NCI-H1436 (cell line): ENCODE measurements at places on chromosomes 3 and 15.

DNA sequence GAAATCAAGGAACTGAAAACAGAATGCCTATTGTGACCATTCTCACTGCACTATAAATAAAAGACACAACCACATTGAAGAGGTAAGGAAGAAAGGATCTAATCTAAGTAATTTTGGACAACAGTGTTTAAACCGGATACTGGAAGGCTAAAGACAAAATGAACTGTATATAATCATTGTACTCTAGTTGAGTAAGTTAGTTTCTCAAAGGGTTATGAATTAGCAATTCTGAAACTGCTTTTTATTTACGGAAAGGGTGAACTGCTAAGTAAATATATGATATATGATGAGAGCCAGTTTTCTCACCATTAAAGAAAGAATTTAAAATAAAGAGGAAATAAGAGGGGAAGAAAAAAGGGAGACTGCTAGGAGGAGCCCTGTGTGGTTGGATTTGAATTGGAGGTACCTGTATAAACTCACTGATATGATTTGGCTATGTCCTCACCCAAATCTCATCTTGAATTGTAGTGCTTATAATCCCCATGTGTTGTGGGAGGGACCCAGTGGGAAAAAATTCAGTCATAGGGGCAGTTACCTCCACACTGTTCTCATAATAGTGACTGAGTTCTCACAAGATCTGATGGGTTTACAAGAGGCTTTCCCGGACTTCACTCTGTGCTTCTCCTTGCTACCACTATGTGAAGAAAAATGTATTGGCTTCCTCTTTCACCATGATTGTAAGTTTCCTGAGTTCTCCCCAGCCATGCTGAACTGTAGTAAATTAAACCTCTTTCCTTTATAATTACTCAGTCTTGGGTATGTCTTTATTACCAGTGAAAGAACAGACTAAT lies 607.7 kb downstream of the PYDC2 start:
- no peak for DNase-seq

DNA sequence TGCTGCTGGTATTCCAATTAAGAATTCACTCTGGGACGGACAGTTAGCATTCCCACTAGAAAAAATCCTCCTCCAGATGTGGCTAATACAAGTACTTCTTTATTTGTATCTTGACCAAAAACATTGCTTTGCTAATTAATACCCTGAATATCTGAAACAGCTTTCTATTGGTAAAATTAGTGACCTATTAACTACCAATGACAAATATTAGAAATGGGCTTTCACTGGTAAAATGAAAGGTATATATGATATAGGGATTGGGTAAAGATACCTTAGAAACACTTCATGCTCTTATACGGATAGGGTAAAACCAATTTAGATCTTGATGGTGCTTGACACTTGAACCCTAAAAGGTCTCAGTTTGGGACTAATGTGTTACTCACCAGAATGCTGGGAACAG lies 52.3 kb downstream of the CRTAP start:
- no peak for DNase-seq

GRCh38 chr15:82587805-82588204 lies 47.5 kb upstream of the RPS17 start:
- DNase-seq: no peak

DNA sequence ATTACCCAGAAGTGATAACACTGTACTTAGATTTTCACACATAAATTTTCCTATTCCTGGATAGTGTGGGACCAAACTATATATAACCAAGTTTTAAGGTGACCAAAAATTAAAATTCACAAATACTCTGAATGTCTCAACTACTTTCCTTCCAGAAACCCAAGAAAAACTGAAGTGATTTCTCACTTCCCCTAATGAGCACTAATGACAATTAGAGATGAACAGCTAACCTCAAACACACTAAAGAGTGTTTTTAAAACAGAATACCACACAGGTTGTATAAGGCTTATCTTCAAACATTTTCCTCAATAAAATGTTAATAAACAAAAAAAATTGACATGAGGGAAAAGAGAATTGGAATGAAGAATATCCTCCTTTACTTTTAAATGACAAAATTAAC lies 188.2 kb downstream of the ZBTB20 start:
- DNase-seq: no peak

- DNase-seq: no peak
Measured at GRCh38 chr3:197709135-197709534, 27.6 kb downstream of the RUBCN start.

DNA sequence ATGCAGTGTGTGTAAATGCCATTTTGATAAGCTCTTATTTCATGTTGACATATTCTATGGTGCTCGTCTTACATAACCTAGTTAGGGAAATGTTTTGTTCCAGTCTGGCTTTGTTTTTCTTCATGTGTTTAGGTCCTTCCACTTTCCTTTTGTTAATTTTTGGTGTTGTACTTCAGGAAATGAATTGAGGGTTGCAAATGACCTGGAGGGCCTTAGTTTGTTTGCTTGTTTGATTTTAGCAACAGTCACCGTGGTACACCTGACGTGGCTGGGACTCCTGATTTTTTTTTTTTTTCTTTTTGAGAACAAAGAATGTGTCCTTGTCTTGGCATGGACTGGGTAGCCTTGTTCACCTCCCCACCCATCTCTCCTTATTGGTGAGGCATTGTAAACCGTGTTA lies 114.8 kb downstream of the IGF1R start:
- no peak for DNase-seq

- no peak for DNase-seq
Measured at GRCh38 chr3:13570391-13571194, 21.7 kb downstream of the FBLN2 start.

GRCh38 chr3:46671541-46672348 lies 21.7 kb downstream of the ALS2CL start:
- DNase-seq: no peak

GRCh38 chr3:42442640-42443039 lies 32.2 kb upstream of the LYZL4 start:
- no peak for DNase-seq

GRCh38 chr3:63230146-63230545 lies 48.0 kb upstream of the SYNPR start:
- DNase-seq: no peak

- DNase-seq: no peak
Measured at GRCh38 chr15:56242576-56243162, 1.0 kb downstream of the RFX7 start.

DNA sequence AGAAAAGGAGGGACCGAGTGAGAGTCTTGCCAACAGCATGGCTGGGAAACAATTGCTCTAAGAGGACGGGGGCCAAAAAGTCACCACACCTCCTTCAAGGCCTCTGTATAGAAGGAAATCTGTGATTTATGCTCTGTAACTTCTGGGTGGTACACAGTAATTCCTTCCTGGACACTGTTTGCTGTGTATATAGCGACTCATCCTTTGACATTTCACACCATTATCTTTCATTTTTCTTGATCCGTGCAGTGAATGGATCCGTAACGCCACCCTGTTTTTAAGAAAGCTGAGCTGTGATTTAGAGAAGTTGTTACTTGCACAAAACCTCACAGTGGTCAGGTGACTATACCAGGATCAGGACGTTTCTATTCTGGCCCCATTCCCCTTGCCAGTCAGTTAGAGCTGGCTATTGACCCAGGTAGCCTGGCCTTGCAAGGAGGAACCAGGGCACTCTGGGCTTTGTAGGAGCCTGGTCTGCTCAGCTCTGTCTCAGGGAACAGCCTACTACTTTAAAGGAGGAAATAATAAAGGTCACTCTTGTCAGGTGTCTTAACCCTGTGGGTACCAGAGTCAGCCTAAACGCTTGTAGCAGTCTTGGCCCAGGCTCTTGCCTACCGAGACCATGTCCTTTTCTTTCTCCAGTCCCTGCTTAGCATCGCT lies 86.5 kb upstream of the MYZAP start:
- DNase-seq: no peak

DNA sequence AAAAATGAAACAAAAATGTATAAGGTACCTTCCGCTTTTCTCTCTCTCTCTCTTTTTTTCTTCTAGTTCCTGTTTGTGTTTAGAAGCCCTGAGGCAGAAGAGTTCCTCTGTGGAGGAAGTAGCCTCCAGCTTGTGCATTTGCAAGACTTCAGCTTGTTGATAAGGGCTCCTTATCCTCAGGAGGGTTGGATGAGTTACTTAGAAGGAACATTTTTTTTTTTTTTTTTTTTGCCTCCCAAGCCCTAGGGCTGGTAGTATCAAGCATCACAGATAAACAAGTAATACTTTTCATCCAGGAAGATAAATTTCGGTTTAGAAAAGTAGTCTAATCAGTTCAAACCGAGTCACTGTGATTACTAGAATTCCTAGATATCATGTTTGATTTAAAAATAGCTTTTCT lies 91.0 kb upstream of the CBLB start:
- DNase-seq: no peak

DNA sequence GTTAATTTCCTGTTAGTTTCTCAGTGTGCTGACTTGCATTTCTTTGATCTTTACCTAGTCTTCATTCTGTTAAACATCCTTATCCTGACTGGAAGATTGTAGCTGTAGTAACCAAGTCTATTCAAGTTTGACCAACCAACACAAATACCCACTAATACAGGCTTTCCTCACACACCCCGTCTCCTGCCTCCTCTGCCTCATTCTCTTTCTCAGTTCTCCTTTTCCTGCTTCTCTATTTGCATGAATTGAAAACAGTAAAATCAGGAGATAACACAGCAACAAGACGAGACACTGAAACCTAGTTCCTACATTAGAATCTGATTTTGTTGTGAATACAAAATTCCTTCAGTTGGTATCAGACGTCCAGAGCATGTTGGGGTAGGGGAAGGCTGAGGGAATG lies 116.9 kb upstream of the ARPP21 start:
- DNase-seq: no peak

- DNase-seq: no peak
Measured at GRCh38 chr3:52784931-52785590, 7.7 kb downstream of the ITIH1 start.

- DNase-seq: no peak
Measured at GRCh38 chr3:187256051-187256616, 35.4 kb downstream of the MASP1 start.

DNA sequence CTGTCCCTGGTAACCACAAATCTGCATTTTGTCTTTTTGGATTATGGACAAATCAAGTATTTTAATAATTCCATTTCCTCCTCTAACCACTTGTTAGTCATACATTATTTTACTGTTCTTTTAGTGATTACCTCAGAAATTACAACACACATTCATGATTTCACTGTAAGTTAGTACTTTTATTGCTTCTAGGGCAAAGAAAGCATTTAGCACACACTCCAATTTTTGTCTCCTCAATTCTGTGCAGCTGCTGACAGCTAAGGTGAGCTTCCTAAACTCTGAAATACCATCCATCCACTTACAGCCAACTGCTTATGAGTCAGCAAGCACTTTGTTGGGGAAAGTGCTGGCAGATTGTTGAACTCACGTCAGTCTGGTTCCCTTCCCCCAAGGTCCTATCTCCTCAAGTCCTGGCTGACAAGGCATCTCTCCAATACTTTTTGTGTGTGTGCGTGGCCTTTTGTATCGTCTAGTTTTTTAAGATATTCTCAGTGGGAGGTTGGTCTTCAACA lies 49.4 kb upstream of the TNFAIP8L3 start:
- DNase-seq: no peak

GRCh38 chr3:117246771-117247555 lies 537.4 kb downstream of the TUSC7 start:
- no peak for DNase-seq

DNA sequence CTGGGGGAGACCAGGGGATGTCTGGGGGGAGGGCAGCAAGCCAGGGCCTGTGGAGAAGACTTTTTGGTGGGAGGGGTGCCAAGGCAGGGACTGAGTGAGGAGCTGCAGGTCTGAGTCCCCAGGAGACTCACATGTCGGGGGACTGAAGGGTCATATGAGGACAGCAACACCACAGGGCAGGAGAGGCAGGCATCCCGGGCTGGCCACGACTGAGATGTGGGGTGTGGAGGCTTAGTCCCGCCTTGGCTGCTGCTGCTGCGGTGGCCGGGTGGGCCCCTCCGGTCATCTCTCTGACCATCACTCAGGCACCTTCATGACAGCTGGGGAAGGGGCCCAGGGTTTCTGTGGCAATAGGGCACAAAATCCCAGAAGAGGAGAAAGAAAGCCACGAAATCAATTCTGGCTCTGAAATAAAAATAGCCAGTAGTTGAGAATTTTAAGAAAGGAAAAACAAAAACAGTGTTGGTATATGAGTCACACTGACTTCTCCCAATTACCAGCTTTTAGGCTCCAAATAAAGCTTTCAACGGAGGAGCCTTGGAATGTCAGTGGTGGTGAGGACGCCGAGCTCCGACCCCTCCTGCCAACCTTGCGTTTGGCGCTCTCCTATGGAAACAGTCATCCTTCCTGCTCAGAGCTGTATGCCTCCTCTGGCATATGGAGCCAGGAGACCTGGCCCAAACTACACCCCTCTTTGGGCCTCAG lies 52.9 kb upstream of the ITGA11 start:
- DNase-seq: no peak

DNA sequence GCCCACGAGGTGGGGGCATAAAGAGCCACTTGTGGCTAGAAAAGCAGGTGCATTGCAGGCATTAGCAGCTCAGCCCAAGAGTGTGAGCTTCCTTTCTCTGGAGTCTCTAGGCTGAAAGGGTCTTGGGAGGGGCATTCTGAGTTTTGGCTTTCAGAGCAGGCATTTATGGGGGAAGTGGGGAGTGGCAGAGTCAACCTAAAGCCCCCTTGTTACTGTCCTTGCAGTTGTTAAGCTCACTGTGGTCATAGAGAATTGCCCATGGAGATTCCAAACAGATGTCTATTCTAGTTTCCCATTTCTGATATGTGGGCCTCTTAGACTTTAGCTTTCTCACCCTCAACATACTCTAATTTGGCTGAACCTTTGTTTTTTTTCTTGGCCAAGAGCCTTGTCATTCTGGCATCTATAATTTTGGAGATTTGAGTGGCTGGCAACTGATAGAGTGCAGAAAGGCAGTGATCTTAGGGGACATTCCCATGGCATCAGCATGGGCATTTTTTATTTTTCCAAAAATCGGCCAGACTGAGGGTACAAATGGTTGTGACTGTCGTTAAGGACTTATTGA lies 217.9 kb downstream of the THSD4 start:
- no peak for DNase-seq

DNA sequence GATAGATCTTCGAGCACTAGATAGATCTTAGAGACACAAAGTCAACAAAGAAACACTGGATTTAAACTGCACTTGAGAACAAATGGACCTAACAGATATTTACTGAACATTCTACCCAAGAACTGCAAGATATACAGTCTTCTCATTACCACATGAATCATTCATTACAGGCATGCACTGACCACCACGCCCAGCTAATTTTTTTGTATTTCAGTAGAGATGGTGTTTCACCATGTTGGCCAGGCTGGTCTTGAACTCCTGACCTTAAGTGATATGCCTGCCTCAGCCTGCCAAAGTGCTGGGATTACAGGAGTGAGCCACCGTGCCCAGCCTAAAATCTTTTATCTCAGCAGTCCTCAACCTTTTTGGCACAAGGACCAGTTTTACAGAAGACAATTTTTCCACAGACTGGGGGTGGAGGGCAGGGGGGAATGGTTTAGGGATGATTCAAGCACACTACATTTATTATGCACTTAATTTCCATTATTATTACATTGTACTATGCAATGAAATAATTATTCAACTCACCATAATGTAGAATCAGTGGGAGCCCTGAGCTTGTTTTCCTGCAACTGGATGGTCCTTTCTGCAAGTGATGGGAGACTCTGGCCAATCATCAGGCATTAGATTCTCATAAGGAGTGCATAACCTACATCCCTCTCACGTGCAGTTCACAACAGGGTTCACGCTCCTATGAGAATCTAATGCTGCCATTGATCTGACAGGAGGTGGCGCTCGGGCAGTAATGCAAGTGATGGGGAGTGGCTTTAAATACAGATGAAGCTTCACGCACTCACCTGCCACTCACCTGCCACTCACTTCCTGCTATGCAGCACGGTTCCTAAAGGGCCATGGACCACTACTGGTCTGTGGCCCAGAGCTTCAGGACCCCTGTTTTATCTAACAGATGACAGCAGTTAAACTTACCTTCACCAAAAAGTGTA lies 21.7 kb downstream of the CSNK1G1 start:
- no peak for DNase-seq
